ENCODE measurements at places on chromosomes 4 and X.
A peak's percentile ranks its signal among the peaks of the same experiment; 100 is the strongest.

GRCh38 chrX:84475596-84475995, 26.7 kb downstream of the HDX start:
- no peak for DNase-seq

DNA sequence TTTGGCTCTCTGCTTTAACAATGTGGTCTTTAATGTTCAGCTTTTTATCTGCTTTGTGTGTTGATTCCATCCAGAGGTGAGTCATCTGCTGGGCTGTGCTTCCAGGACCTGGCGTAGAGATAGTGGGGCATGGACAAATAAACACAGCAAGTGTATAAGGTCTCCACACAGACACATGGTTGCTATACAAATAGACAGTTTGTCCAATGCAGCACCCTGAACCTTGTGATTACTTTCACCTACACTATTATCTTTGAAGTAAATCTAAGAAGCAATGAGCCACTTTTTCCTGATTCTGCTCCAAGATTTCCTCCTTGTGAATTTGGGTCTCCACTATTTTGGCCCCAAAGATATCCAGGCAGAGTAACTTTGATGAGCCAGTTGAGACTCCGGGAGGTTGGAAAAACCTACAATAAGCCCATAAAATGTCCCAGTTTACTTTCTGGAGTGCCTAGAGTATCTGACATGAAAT, 12.1 kb downstream of the PPARGC1A start:
- no peak for DNase-seq

- peak; percentile 17 for DNase-seq
These were observed 35.7 kb downstream of the RELL1 start for GRCh38 chr4:37650481-37650880.

- no peak for DNase-seq
These were observed 279.2 kb upstream of the NOCT start for GRCh38 chr4:138736362-138736761.

DNA sequence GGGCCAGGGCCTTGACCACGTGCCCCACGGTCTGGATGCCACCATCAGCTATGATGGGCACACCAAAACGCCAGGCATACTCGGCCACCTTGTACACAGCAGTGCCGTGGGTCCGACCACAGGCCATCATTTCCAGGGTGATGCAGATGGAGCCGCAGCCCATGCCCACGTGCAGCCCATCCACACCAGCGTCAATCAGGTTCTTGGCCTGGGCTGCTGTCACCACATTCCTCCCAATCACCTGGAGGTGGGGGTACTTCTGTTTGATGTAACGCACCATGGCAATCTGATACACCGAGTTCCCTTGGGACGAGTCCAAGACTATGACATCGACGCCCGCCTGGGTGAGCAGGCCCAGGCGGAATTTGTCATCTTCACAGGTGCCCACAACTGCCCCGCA, 221.2 kb upstream of the ATP6AP2 start:
- no peak for DNase-seq

GRCh38 chr4:185219551-185220344, 10.3 kb downstream of the SNX25 start:
- DNase-seq = peak; percentile 51

DNA sequence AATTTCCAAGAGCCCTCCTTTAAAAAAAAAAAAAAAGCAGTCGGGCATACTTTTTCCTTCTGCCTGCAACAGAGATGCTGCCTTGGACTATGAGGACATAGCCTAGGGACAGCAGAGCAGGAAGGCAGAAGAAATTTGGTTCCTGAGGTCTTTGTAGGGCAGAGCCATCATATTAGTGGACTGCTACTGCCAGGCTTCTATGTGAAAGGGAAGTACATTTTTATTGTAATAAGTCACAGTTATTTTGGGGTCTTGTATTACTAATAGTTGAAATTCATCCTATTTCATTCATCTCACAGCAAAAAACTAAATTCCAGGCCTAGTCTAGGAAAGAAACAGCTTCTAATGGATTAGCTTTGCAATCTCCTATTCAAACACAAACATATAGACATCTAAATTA, 211.2 kb downstream of the NSUN7 start:
- no peak for DNase-seq

DNA sequence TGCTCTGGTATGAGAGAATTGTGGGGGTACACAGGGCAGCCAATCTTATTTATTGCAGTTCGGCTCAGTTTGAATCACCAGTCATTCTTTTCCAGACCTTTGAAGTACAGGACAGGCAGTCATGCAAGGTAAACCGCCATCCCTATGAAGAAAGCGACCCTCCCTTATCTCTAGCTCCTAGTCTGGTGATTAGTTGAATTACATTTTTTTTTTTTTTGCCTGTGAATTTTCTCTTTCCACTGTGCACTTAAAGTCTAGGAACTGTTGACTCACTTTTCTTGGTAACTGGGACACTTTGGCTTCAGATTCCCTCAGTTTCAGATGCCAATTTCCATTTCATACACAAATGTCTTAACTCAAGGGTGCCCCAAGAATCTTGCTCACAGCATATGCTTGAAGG, 82.4 kb upstream of the FAM9C start:
- peak; percentile 59 for DNase-seq

DNA sequence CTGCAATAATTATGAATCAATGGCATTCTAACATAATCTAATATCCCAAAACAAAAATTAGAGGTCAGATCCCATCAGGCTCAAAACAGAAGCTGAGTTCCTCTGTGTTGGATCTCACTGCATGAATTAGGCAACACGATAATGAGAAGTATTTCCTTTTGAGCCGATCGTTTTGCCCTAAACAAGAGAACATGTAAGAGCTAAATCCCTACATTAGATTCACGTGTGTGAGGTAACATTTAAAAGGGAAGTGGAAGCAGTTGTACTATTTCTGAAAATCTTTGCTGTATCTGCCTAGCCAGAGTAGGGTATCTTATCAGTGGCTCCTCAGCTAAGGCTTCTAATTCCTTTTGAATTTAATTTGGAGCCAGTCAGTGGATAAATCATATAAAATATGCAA, 115.6 kb downstream of the C4orf51 start:
- DNase-seq = peak; percentile 16

GRCh38 chr4:15006416-15007024, 4.2 kb downstream of the CPEB2 start:
- DNase-seq = peak; percentile 51

- no peak for DNase-seq
These were observed 55.4 kb upstream of the GBA3 start for GRCh38 chr4:22637306-22637705.

- DNase-seq = no peak
These were observed 8.6 kb upstream of the GPRIN3 start for GRCh38 chr4:89316211-89316610.

DNA sequence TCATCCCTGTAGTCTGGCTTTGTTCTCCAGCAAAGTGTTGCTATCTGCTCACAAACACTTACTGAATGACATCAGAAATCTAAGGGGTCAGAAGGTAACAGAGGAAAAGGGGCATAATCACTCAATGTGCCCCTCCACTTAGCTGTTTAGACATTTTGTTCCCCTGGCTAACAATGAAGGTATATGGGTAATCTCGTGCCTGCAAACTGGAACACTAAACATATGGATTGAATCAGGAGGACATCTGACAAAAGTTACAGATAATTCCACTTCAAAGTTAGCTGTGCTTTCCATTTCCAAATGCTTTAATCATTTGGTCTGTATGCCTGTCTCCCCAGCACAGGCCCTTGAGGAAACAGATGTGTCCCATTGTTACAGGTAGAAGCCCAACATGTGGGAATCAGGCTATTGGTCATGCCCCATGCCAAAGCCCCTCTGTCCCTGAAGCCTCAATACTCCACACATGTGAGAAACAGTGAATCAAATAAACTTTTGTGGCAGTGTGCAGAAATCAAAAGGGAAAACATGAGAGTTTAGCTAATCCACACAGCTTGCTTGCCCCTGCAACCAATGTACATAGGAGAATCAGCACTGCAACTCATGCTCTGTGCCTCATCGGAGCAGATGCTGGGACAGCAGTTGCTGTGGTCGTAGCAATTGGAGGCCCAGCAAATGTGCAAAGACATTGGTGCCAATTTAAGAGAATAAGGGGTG, 111.7 kb downstream of the RNF150 start:
- DNase-seq = no peak

GRCh38 chr4:175747250-175747649, 64.8 kb downstream of the GPM6A start:
- no peak for DNase-seq

- DNase-seq = no peak
These were observed 14.8 kb downstream of the MSX1 start for GRCh38 chr4:4874254-4874653.

DNA sequence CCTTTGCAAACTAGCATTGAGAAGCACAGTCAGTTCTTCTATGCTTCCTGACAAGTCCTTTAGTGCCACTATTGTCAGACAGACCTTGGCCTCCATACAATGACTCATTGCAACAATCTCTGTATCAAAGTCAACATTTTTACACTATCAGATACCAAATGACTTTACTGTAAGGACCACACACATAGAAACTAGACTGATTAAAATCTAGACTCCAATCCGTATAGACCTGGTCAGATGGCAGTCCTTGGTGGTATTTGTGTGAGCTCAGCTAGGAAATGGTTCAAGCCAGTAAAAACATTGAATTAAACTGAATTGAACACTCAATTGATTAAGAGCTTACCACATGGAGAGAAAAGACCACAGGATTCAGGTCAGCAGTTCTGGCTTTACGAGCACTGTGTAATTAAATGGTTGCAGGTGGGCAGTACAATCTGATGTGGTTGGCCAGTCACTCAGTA, 549.8 kb upstream of the LCORL start:
- no peak for DNase-seq

DNA sequence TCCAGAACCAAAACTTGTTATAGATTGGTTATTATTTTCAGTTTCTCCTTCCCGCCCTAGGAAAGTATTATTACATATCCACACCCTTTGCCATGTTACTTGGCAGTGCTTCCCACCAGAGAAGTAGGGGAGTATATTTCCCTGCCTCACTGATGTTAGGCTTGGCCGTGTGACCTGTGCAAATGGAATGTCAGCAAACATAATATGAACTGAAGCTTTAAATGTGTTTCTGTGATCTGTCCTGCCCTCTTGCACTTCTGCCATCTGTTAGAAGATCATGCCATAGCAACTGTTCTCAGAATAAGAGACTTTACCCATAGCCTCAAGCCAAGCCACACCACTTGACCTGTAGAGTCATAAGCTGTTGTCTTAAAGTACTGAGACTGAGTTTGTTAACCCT, 36.7 kb upstream of the NEUROG2 start:
- DNase-seq = no peak

DNA sequence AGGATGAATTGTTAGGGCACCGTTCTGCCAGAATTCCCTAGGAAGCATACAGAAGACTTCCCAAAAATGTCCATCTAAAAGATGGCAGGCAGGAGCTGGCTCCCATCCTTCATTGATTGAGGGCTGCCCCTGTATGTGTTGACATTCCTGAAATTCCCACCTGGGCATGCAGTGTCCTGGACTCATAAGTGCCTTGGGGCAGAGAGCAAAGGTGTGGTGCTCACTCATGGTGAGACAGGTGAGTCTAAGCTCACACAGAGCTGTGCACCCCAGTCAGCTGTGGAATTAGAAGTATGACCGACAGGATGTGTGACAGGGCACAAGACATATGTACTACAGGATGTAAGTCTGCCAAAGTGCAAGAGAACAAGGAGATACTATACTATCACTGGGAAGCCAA, 271.9 kb downstream of the MID1IP1 start:
- no peak for DNase-seq

DNA sequence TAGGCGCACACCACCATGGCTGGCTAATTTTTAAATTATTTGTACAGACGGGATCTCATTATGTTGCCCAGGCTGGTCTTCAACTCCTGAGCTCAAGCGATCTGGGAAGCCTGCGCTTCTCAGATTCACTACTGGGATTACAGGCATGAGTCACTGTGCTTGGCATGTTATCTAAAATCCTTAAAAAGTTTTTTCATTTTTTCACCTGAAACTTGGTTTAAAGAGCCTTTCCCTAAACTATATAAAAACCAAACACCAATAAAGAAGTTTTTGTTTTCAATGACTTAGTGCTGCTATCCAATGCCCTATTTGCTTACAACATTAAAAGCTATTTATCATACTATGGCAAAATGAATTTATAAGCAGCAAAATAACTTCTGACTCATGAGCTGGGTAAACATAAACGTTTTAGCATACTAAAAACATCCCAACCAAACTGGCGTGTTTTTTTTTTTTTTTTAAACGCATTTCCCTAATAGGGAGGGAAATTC, 127.8 kb downstream of the UBE2K start:
- DNase-seq = no peak

DNA sequence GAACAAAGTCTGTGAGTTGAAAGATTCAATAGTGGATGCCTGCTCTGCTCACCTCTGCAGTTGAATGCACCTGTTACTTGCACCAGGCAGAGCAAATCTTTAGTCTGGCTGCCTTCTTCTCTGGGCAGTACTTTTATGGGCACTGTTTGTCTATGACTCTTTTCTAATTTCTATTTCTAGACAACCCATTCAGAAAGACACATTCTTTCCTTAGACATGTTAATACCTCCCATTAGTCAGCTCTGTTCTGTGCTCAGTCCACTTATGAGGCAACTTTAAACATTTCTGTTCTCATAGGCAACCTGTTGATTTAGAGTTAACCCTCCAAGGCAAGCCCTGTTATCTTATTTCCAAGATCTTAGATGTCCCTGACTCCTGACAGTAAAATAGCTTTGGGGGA, 108.9 kb downstream of the SYNPO2 start:
- no peak for DNase-seq

GRCh38 chr4:8332891-8333331, 63.4 kb downstream of the HTRA3 start:
- no peak for DNase-seq

DNA sequence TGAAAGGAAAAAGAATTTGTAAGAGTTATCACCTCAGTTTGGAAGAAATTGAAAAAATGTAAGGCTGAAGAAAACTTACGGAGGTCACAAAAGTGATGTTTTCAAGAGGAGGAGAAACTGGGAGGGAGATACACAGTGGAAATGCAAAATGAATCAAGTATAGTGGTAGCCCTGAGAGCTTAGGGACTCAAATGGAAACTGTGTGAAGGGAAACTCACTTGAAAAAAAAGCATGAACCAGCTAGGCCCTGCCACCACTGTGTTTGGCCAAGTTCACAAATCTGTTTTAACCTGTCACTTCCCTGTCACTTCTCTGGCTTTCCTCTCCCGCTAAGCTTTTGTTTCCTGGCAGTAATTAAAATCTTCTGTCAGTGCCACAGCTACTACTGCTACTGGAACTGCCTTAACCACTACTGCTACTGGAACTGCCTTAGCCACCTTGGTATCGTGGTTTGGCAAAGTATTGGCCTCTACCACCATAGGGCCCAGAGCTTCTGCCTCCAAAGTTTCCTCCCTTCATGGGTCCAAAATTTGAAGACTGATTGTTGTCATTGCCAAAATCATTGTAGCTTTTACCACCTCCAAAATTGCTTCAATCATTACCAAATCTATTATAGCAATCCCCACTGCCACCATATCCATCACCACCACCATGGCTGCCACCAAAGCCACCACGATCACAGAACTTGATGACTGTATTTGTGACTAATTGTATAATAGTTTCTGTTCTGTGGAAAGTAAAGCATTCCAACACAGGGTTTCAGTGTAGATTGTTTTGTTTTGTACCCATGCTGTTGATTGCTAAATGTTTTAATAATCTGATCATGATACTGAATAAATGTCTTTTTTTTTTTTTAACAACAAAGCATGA, 41.5 kb downstream of the SMARCA5 start:
- DNase-seq = no peak
